Retinal pigment epithelial cell (primary cell): ENCODE measurements at places on chromosomes 3 and 15.

- DNase-seq: peak; percentile 13
Observed at GRCh38 chr3:22089284-22089683, 338.3 kb upstream of the ZNF385D start.

DNA sequence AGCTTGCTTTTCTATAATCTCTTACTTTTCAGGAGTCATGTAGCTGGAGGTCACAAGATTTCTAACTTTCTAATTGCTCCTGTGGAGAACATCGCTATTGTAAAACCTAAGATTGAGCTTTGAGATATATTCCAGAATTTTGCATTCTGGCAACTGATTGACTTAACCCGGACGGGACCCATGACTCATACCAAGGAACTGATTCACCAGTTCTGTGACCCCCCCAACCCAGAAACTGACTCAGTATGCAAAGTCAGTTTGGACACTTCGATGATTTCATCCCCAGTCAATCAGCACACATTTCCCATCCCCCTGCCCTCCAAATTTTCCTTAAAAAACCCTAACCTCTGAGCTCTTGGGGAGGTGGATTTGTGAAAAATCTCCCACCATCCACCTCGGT is 396.5 kb upstream of the GBE1 start:
- DNase-seq: no peak

GRCh38 chr3:116299646-116300081 is 145.6 kb downstream of the LSAMP start:
- DNase-seq: no peak

GRCh38 chr3:99925584-99926230 is 108.0 kb downstream of the CMSS1 start:
- DNase-seq: no peak

GRCh38 chr15:28017423-28017924 is 81.6 kb downstream of the OCA2 start:
- no peak for DNase-seq
